ENCODE measurements at places on chromosomes 1 and 21.

- DNase-seq: no peak
Observed at GRCh38 chr1:246934765-246935164, 3.0 kb upstream of the AHCTF1 start.

- DNase-seq: no peak
Observed at GRCh38 chr1:201309416-201309815, 26.1 kb downstream of the PKP1 start.

DNA sequence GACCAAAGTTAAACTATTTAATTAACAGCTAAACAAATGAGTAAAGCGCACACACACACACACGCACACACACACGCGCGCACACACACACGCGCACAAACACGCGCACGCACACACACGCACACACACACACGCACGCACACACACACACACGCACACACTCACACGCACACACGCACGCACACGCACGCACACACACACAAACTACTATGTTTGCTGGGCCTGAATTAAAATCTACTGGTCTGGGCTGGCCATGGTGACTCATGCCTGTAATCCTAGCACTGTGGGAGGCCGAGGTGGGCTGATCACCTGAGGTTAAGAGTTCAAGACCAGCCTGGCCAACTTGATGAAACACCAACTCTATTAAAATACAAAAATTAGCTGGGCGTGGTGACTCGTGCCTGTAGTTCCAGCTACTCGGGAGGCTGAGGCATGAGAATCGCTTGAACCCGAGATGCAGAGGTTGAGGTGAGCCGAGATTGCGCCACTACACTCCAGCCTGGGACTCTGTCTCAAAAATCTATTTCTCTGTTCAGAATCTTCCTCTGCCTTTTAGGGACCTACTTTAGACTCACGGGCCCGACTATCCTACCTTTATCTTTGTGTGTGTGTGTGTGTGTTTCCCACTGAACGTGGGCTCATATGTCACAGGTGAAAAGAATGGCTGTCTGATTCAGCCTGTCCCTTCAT lies 37.5 kb upstream of the DNAJC11 start:
- no peak for DNase-seq

- no peak for DNase-seq
Observed at GRCh38 chr1:156368157-156368658, 803 bp upstream of the RHBG start.

- DNase-seq: no peak
Observed at GRCh38 chr1:167126317-167126716, 32.4 kb downstream of the STYXL2 start.

All from stimulated activated CD4-positive, alpha-beta T cell treated with anti-CD3 and anti-CD28 coated beads, Interleukin-2, amount 100 ng/mL, for 48 hours (primary cell).